ENCODE measurements at places on chromosomes 12 and 14.

DNA sequence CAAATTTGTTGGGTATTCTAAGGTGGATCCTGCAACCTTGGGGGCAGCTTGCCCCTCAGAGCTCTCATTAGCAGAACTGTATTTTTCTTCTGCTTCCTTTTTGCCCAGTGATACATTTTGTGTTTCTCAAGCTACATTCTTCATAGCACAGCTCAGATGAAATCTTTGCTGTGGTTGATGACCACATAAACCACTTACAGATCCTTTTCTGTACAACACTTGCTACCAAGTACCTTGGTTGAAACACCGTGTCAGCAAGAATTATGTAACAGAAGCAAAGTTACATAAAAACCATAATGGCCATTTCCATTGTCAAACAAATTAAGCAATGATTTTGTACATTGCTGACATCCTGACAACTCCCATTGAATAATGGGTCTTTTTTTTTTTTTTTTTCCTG lies 9.7 kb upstream of the PLBD1 start:
- no peak for DNase-seq

GRCh38 chr12:64806593-64807460 lies 17.6 kb upstream of the TBC1D30 start:
- no peak for DNase-seq

DNA sequence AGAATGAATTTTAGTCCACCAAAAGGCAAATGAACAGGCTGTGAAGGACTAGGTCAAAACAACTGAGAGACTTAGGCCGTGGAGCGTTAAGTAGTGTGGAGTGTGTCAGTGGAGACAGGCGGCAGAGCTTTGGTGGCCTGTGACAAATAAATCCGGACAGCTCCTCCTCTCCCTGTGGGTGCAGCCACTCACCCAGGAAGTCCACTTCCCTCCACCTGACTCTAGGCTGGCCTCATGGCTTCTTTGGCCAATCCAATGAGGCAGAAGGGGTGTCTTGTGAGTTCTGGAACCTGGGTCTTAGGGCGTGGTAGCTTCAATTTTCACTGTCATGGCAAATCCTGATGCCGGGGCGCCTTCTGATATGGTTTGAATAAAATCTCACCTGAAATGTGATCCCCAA lies 180.9 kb upstream of the C14orf180 start:
- DNase-seq = no peak

GRCh38 chr12:124761871-124762270 lies 101.8 kb downstream of the SCARB1 start:
- DNase-seq = peak; percentile 69

DNA sequence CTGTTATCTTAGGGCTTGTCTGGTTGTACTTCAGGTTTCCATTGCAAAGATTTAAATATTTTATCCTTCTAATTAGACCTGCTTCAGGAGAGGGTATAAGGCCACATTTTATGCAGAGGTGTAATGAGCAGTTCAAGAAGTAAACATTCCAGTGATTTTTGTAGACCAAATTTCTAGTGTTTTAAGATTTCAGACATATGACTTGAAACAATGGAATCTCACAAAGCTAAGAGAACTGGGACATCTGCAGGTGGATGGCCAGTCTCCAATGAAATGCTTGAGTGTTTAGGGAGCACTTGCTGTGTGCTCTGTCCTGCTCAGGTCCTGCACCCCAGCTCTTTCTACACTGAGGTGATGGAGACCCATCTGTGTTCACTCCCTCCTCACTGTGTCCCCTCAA lies 7.9 kb downstream of the C14orf132 start:
- DNase-seq = no peak

DNA sequence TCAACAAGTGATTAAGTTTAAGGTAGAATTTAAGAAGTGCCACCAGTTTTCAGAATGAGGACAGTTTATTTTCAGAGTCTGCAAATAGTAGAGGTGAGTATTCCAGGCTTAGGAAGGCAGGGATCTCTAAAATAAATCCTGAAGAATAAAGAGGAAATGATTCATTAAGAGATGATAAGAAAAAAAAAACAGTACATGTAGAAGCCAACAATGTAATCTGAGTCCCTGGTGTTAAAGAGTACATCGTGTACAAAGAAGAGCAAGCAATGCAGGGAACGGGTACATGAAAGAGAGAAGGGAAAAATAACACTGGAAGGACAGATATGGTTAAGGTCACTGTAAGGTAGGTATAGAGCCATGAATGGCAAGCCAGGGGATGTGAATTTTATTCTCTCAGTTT lies 95.2 kb upstream of the FOXG1 start:
- no peak for DNase-seq

GRCh38 chr12:9971181-9971580 lies at the start of gene CLEC12A:
Gene CLEC12A, plus strand, starts transcription at chr12:9971409. Its CDS starts 188 bp downstream, at chr12:9971597.
- DNase-seq = no peak

DNA sequence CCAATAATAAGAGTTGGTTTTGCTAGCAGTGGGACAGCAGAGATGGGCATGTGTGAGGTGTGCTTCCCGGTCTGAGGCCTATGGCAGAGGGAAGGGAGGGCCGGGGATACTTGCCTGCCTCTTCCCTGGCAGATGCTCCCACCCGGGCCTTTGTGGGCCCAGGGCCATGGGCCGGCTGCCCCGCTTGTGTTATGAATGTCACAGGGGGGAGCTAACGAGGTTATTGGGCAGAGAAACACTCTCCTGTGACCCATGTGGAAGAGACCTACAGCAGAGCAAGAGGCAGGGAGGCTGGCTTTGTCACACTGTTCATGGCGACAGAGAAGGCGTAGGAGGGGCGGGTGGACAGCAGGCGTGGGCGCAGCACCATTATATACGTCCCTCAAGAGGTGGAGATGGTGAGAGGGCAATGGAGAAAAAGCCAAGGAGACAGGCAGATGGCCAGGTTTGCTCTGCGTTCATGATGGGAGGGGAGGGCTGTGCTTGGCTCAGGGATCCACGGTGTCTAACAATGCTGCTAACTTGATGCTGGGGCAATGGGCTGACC lies 13.3 kb downstream of the CCND2 start:
- peak; percentile 13 for DNase-seq
